Left renal pelvis (tissue), 4 donors: ENCODE measurements at places on chromosomes 1 and 21. TPM values are rescaled to one million over a fixed set of nuclear protein-coding genes. Genes with fewer than 3 reads are reported as not detected.

DNA sequence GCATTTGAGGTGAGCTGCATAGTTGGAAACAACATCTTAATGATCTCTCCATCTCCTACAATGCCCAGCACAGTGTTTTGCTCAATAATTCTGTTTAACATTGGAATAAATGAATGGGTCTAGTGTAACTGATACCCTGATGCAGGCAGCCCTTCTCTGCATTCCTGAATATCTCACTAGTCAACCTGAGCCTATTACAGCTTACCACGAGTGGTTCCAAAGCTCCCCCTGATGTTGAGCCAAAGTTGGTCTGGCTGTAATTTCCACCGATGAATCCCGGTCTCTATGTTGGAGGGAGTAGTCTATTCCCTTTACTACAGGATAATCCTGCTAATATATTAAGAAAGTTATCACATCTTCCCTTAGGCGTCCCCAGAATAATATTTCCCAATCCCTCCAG, 63.8 kb downstream of the ZBTB18 start:
- DNase-seq: no peak

Gene AGMAT
- 31.0 TPM for polyA plus RNA-seq

GRCh38 chr1:197663162-197663953, 111.9 kb downstream of the DENND1B start:
- no peak for DNase-seq

GRCh38 chr1:8545078-8545477, 227.2 kb downstream of the SLC45A1 start:
- DNase-seq: no peak

DNA sequence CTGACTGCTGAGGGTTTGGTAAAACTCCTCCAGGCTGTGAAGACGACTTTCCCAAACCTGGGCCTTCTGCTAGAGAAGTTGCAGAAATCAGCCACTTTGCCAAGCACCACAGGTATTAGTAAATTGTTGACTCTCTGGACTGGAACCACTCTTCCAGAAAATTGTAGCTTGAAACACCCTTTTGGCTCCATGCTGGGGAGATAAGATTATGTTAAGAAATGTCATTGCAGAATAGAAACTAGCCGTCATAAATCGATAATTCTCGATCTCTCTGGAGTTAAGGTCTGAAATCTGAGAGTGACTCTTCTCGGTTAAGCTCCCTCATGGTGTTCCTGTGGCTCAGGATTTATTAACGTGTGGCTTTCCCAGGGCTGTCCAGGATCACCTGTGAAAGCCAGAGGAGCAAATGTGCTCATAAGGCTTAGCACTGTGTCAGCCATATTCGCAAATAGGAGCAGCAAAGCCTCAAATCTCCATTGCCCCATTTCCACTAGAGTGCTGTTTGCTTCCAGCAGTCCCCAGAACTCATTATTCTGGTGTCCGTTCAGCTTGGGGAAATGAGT, 54.6 kb downstream of the ZBTB40 start:
- no peak for DNase-seq

GRCh38 chr1:226223157-226223785, at the start of gene MIXL1:
TSS of gene MIXL1 (plus strand) at chr1:226223664. CDS start at chr1:226223682, 18 bp downstream.
- DNase-seq: no peak

Gene EIF4G3
- polyA plus RNA-seq: 63.5 TPM

Gene WNT9A
- 9.3 TPM for polyA plus RNA-seq

Gene SLC6A17
- polyA plus RNA-seq: 0.08 TPM

Gene PAX7
- polyA plus RNA-seq: not detected

- DNase-seq: no peak
Observed at GRCh38 chr1:153768316-153769181, 6.7 kb upstream of the SLC27A3 start.

Gene FNDC10
- polyA plus RNA-seq: 3.7 TPM

Gene KIF17
- 2.6 TPM for polyA plus RNA-seq

GRCh38 chr21:34913811-34914210, 135.3 kb downstream of the RUNX1 start:
- no peak for DNase-seq

Gene TNFRSF4
- 2.7 TPM for polyA plus RNA-seq

GRCh38 chr1:198423673-198424072, 116.8 kb downstream of the ATP6V1G3 start:
- no peak for DNase-seq

- no peak for DNase-seq
Observed at GRCh38 chr1:59058665-59059439, 238.0 kb upstream of the FGGY start.

Gene CLEC20A
- 0.30 TPM for polyA plus RNA-seq

GRCh38 chr1:67193704-67194103, 27.4 kb downstream of the IL23R start:
- DNase-seq: no peak

Gene CD84
- 0.85 TPM for polyA plus RNA-seq

GRCh38 chr1:202844259-202844658, 33.5 kb downstream of the PCAT6 start:
- no peak for DNase-seq

DNA sequence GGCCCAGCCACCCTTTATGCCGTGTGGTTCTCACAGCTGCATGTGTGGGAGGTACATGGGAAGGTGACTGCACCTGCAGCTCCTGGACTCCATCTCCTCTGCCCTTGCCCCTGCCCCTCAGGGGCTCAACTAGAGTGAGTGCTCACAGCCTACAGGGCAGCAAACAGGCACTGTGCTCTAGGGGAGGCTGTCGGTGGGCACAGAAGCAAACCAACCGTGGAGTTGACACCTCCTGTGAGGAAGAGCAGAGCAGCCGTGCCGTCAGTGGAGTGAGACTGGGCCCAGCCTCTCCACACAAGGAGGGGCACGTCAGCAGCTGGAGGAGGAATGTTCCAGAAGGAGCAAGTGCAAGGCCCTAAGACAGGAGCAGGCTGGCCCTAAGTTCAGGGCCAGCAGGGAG, 32.7 kb downstream of the BMP8A start:
- DNase-seq: no peak

Gene NIBAN1
- polyA plus RNA-seq: 3.0 TPM

DNA sequence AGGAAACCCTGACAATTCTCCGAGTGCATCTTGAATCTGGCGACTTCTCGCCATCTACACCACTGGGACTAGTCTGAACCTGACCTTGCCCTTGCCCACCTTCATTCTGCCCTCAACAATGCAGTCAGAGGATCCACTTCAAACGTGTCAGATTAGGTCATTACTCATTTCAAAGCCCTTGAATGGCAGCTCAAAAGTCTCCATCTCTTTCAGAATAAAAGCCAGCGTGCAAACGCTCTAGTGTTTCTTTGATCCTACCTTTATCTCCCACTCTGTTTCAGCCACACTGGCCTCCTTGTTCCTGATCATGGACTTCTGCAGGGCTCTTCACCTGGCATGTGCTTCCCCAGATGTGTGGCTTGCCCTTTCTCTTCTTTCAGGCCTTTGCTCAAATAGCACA, 31.3 kb downstream of the SLC30A1 start:
- DNase-seq: no peak
